SJCRH30 (cell line): ENCODE measurements at places on chromosomes 12 and 14.

DNA sequence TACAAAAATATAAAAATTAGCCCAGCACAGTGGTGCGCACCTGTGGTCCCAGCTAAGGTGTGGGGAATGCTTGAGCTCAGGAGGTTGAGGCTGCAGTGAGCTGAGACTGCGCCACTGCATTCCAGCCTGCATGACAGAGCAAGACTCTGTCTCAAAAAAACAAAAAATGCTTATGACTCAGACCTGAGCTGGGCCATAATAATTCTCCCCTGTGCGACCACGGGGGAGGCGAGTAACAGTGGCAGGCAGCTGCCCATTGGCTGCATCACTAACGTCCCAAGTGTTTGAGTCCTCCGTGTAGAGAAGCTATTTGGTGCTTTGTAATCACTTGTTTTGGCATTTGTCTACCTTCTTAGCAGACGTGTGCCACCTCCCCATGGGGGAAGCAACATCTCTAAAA, 24.9 kb downstream of the PSMC1 start:
- DNase-seq: no peak

DNA sequence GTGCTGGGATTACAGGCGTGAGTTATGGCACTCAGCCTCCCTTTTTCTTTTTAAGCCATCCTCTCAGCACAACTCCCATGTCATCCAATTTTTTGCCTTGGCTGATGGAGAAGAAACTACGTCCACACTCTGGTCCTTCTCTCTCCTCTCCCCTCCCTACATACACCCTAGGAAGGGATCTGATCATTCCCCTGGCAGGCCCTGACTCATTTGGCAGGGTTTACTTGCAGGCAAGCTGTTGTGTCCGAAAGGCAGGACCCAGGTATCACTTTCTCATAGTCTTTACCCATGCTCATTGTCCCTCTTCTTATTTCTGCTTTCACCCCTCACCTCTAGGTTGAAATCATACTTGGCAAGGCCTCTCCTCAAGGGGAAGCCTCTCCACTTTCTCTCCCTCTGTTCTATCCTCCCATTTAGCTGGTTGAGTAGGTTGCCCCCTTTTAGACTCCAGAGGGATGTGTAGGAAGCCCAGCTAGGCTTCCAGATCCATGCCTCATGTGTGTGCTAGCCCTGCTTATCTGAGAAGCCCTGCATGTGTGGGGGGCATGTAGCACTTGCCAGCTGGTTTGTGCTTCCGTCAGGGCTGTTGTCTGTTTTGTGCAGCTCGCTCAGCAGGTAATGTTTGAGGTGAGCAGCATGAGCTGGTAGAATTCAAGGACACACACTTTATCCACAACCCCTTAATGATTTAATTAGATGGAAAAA, 14.8 kb downstream of the GPR19 start:
- DNase-seq: no peak

- DNase-seq: peak; percentile 63
These were observed 1.9 kb upstream of the PIWIL1 start for GRCh38 chr12:130335517-130336392.

GRCh38 chr12:108888031-108888430, 8.1 kb downstream of the DAO start:
- DNase-seq: no peak

DNA sequence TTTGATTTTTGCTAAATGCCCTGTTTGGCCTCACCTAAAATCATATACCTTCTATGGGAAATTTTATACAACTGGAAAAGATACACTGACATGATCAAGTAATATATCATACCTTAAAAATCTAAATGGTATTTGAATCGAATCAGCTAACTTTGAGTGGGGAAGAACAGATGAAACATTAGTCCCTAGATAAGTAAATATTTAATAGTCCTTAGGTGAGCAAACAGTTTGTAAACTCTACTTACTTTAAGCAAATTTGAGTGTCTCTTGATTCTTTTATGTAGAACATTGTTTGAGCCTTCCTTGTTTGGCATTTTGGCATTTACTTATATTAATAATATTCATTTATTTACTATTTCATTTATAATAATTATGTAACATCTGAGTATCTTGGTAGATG, 195.7 kb upstream of the GARIN2 start:
- DNase-seq: no peak

DNA sequence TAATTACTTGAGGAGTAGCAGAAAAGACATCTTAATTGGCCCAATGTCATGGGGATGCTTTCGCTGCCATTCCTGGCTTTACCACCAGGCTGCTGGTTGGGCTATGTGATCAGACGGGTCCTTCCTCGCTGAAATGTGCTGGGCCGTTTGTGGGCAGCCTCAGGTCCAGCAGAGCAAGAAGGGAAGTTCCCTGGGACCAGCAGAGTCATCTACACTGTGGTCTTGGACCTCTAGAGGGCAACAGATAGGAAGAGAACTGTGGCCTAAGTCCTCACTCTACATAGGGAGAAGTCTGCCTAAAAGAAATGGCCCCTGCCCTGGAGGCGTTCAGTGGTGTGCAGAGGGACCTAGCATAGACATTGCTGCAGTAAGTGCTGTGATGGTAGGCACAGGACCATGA, 10.9 kb downstream of the EVL start:
- no peak for DNase-seq

DNA sequence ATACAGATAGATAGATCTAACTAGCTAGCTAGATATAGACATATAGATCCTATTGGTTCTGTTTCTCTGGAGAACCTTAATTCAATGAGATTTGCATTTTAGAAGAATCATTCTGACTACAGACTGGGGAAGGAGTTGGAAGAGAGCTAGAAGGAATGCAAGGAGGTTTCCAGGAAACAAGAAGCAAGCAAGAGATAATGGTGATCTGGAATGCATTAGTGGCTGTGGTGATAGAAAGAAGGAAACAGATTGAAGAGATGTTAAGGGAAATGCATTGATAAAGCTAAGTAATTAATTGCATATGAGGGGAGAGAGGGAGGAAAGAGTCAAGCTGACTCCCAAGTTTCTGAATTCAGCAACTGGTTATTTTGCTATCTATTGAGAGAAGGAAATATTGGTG, 42.7 kb downstream of the DBX2 start:
- no peak for DNase-seq

DNA sequence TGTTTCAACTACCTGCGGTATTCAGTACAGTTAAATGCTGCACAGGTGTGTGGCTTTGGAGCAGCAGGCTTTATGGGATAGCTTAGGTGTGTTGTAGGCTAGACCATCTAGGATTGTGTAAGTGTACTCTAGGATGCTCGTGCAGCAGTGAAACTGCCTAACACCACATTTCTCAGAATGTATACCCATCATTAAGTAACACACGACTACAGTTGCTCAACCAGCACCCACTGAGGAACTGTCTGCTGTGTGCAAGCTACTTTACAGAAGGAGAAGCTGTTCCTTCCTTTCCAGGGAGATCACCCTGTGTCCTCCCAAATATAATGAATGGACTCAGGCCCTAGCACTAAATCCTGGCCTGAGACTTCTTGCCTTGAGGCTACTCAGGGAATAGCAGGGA, 94.8 kb downstream of the SLC24A4 start:
- DNase-seq: no peak

- no peak for DNase-seq
These were observed 27.5 kb upstream of the RIMBP2 start for GRCh38 chr12:130743606-130744005.

DNA sequence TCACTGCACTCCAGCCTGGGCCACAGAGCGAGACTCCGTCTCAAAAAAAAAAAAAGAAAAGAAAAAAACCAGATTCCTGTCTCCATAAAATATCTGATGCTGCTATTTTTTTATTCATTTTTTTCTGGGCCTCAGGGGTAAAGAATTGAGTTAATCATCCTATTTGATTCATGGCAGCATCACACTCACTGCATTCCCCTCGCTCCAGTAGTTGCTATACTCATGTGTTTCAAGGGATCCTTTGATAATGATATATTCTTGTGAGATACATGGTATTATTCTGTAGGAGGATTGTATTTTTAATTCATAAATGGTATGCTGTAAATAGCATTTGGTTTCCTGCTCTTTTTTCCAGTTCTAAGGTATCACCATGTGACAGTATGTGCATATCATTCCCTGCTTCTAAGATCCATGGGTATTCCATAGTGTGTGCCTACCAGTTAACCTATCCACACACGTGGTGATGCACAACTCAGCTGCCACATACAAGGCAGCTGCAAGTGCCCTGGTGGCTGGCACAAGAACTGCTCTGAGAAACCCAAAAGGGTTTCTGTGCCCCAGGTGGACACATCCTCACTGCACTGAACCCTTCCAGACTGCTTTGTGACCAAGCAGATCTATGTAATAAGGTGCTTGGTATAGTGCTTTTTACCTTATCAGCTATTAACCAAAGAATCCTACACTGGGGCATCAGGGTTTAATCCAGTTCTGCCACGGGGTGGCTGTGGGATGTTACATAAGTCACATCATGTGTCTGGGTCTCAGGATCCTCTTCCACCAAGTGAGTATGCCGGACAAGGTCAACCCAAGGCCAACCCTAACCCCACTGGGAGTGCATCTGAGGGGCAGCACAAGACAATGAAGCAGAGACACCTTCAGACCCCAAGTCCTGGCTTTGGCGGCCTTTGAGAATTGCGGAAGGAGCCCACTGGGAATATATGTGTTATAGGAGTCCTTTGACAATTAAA, 74.6 kb downstream of the ZFP36L1 start:
- DNase-seq: no peak
